Activated T-helper 2 cell treated with anti-CD3 and anti-CD28 coated beads, Interferon-gamma antibody, Interleukin-2, Interleukin-4, amounts not matched to agents 10 μg/mL and 5 μg/mL and 100 μg/mL, durations not matched to agents 14 hours and 24 hours and 36 hours (primary cell): ENCODE measurements at places on chromosomes 1 and 21. TPM values are rescaled to one million over a fixed set of nuclear protein-coding genes. Genes with fewer than 3 reads are reported as not detected.

The CTH gene
- total RNA-seq: 12.3 and 12.9 TPM in 2 replicates

The CRNN gene
- total RNA-seq: not detected in 2 replicates

The INKA2 gene
- total RNA-seq: 0.43 and 2.2 TPM in 2 replicates

The HES3 gene
- total RNA-seq: not detected in 2 replicates

DNA sequence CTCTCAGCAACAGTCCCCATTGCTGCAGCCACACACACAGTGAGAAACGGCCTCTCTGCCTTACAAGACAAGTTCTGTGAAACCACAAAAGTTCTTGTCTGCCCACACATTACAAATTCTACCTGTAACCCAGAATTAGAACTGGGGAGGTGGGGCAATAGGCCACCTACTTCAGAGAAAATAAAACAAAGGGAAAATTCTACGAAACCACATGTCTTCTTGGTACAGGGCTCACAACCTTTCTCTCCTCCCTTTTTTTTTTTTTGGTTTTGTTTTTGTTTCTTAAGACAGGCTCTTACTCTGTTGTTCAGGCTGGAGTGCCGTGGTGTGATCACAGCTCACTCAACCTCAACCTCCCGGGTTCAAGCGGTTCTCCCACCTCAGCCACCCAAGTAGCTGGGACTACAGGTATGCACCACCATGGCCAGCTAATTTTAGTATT lies 30.2 kb downstream of the LPAR3 start:
- peak; percentile 57 for DNase-seq
- peaks cover 11% of the 10 kb centered on the region for H3K27me3 ChIP-seq

- peaks cover 2% of the 10 kb centered on the region for H3K4me1 ChIP-seq
- no peak overlapping the region for H3K4me3 ChIP-seq
Measured at GRCh38 chr1:85137660-85138059, 63.2 kb downstream of the SYDE2 start.

DNA sequence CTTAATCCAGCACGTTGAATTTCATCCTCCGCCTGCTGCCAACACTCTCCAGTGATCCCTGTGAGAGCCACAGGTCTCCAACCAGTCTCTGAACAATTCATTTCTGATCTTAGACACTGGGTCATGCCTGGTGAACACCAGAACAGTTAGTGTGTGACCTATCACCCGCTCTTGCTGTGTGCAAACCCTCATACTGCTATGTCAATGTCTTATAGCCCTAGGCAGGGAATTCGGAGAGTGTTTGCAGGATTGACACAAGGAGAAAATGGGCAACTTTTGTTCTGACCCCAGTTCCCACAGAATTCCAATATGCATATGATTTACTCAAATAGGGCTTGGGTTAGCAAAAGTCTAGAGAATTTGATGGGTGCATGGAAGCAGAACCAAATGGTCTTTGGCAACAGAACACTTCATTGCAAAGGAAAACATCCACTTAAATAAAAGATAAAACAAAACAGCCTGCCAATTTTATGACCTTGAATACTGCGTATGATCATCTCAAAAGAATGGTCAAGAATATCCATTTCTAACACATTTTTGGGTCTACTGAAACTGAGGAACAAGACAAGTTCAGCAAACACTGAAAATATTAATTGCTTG lies 23.0 kb upstream of the GUCA2B start:
- no peaks in the 10 kb centered on the region for H3K36me3 ChIP-seq
- H3K4me1 ChIP-seq: no peaks in the 10 kb centered on the region
- H3K27ac ChIP-seq: no peak overlapping the region
